ENCODE measurements at places on chromosomes 5 and 9.

- no peak for DNase-seq
Observed at GRCh38 chr9:95129476-95130291, 187.8 kb downstream of the FANCC start.

DNA sequence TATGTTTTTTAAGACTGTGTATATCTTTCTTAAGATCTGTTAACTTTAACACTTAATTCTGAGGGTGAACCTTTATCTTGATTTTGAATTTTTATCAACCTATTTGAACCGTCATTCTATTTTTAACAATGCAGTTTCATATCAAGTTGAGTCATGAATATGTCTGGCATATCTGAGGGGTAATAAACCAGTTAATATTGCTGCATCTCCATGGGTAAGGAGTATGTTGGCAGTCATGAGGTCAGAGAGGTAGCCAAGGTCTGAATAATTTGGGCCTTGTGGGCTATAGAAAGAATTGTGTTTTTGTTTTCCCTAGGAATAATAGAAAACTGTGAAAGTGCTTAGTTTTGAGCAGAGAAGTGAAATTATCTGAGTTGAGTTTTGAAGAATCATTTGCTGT, 419.0 kb downstream of the PLK2 start:
- DNase-seq = no peak

DNA sequence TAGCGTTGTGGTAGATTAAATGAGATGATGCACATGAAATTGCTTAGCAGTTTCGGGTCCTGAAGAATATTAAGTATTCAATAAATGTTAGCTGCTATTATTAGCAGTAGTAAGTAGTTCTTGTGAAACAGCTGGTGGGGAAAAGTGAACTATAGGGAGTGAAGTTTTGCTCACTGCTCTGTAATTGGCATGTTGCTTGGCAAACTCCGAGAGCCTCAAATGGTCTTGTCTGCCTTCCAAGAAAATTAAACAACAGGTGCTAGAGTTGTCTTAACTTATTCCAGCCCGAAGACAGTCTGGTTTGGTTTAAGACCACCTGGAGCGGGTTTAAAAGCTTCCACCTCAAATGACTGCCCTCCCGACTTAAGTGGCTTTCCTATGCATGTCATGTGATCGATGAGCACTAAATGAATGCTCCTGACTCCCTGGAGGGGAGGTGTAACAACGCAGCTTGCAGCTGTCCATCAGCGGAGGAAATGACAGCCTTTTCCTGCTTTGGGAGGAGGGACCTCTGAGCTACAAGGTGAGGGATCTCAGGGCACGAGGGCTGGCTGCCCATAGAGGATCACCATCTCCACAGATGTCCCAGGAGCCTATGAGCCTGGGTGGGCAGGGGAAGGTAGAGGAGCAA, 202.9 kb upstream of the PANK3 start:
- no peak for DNase-seq

DNA sequence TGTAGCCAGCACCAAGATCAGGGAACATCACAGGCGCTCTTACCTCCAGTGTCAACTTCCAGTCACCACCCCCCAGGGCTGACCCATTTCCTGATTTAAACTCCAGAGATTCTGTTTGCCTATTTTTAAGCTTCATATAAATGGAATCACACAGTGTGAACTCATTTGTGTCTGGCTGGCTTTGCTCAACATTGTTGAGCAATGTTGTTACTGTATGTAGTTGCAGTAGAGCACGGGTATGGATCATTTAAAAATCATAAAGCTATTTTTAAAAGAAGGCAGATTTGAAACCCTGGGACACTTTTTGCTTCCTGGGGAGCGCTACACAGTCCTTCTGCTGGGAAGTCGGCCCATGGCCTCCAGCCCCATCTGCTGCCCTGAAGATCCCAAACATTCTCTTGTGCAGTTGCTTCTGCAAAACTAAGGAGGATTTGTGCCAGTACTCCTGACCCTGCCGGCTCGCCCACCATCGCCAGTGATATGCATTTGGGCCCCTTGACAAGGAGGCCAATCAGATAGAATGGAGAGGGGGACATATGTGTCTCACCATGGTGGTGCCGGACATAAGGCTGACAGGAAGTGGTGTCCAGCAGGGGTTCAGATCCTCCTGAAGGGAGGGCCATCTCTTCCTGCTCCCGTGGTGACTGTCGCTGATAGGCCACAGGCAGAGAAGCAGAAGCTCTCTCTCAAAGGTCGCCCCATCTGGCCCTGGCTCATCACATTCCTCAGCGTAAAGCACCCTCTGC, 13.3 kb downstream of the DCANP1 start:
- no peak for DNase-seq

GRCh38 chr5:33198836-33199235, 241.9 kb upstream of the TARS1 start:
- DNase-seq = no peak

DNA sequence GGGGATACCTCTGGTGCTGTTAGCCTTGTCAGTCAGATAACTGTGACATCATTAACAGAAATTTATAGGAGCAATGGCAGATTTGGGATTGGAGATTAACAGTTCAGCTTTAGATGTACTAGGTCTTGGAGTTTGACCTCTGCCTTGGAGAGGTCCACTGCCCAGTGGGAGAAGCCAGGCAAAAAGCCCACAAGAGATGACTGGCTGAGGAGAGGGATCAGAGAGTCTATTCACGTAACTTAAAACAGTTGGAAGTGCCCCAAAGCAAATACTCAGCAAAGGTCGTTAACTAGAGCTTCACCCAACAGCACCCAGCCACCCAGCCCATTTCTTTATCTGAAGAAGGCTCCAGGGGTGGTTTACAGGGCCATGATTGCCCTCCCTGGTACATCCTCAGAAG, 232.7 kb upstream of the PPP1R2B start:
- DNase-seq = no peak

GRCh38 chr5:170757182-170757601, 26.3 kb upstream of the GABRP start:
- no peak for DNase-seq

- no peak for DNase-seq
Observed at GRCh38 chr5:146745931-146746577, 132.5 kb downstream of the PPP2R2B start.

All from CD4-positive, alpha-beta T cell treated with Interleukin-15 for 1 hour (primary cell).